Activated CD4-positive, CD25-positive, alpha-beta regulatory T cell (primary cell): ENCODE measurements at places on chromosomes 2 and 18.

DNA sequence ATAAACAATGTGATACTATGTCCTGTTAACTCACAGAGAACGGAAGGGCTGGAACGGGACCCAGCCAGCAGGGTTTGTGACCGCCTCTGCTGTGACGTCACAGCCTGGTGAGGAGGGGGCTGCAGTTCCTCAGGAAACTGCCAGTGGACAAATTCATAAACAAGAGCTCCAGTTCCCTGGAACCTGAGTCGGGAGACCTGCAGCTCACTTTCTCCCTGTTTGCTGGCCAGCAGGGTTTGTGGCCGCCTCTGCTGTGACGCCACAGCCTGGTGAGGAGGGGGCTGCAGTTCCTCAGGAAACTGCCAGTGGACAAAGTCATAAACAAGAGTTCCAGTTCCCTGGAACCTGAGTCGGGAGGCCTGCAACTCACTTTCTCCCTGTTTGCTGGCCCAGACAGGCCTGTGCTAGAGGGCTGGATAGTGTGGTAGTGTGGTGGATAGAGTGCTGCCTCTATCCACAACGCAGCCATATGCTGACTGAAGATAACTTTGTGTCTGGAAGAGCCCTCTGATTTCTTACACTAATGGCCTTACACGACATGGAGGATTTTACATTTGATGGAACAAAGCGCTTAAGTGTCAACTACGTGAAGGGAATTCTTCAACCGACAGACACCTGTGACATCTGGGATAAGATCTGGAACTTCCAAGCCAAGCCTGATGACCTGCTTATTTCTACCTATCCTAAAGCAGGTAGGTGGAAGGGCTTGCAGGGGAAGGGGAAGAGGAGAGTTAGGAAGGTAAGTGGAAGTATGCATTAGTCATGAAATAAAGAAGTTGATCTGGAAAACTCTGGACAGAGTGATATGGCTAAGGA, at the start of gene SULT1C4:
Gene SULT1C4 (plus strand): TSS at position 140 of the 816 bp plus-strand sequence. CDS start 384 bp downstream, at position 524.
- no peak for DNase-seq

- DNase-seq: no peak
These were observed 11.8 kb downstream of the TSHZ1 start for GRCh38 chr18:75222407-75222806.

- DNase-seq: no peak
These were observed 44.1 kb upstream of the CYRIA start for GRCh38 chr2:16709769-16710168.

DNA sequence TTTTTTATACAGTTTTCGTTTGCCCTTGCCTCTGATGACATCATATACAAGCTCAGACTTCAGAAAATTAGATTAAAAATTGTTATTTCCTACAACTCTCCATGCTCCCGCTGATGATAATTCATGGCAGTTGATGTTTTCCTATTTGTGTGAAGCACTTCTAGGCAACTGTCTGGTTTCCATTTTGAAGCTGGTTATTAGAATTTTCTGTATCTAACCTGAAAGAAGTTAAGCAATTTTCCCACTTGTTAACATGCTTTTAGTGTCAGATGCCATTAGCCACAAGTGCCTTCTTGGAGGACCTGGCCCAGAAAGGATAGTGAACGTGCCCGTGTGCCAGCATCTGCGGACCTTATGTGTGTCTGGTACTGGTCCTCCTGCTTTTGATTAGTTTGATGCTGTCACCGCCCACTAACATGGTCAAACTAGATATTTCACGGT, 347.6 kb upstream of the RAB12 start:
- DNase-seq: no peak

DNA sequence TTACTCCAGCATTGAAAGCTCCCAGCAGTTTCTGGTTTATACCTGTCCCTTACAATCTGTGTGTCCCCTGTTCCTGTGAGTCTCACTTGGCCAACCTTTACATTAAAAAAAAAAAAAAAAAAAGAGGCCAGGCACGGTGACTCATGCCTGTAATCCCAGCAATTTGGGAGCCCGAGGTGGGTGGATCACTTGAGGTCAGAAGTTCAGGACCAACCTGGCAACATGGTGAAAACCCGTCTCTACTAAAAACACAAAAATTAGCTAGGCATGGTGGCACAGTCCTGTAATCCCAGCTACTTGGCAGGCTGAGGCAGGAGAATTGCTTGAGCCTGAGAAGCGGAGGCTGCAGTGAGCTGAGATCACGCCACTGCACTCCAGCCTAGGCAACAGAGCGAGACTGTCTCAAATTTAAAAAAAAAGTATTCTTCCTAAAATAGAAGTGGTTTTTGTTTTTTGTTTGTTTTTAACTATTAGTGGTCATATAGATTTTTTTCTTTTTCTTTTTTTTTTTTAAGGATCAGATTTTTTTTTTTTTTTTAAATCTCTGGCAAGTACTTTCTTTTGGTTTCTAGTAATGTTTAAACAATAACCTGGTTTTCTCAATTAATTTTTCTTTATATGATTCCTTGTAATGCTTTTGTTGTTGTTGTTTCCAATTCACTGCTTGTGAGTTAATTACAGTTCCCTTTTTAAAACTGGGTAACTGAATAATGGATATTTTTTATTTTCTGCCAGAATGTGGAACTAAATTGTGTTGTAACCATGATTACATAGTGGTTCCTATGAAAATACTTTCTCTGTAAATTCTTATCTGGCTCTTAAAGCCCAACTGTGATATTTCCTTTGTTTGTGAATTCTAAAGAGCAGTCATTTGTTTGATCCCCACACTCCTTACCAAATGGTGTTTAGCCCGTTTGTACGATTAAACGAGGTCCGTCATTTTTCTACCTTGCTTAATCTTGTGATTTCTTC, 116.8 kb downstream of the CTAGE1 start:
- DNase-seq: no peak

GRCh38 chr18:23867006-23867405, 147.5 kb upstream of the TTC39C start:
- no peak for DNase-seq

DNA sequence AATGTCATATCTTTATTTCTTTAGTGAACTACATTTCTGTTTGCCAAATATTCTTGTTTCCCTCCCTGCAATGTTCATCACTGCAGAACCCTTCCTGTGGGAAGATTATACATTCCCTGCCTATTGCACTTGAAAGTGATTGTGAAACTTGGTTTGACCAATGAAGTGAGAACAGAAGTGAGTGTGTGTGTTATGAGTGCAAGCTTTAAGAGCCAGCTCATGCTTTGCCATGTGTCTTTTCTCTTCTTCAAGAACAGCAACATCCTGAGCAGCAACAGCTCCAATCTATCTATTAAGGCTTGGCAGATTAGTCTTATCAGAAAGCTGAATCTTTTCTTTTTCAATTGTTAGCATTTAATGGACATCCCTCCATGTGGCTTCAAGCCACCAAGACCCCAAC, 42.0 kb upstream of the UBE2E3 start:
- DNase-seq: no peak

GRCh38 chr18:44945888-44946401, 265.3 kb downstream of the SETBP1 start:
- DNase-seq: no peak

DNA sequence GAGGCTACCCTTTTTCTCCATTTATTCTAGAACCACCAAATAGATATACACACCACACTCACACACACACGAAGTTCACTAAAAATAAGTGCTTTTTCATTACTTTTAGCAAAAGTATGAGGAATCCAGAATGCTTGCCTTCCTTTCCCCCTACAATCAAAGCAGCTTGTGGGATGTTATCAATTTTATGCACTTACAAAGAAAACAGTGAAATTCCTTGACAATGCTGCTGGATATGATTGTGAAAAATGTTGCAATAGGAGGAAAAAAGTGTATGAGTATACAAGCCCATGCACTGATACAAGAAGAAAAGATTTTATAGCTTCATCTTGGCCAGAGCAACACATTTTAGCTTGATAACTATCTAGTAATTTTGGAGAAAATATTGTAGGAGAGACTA, 269.2 kb downstream of the XIRP2 start:
- DNase-seq: no peak

GRCh38 chr18:64099244-64099643, 49.6 kb downstream of the LINC00305 start:
- no peak for DNase-seq

- DNase-seq: no peak
These were observed 59.8 kb downstream of the TSN start for GRCh38 chr2:121815216-121815615.

GRCh38 chr2:3244486-3244885, 133.1 kb downstream of the EIPR1 start:
- DNase-seq: no peak

- no peak for DNase-seq
These were observed 62.3 kb upstream of the MGAT4A start for GRCh38 chr2:98793275-98793674.

DNA sequence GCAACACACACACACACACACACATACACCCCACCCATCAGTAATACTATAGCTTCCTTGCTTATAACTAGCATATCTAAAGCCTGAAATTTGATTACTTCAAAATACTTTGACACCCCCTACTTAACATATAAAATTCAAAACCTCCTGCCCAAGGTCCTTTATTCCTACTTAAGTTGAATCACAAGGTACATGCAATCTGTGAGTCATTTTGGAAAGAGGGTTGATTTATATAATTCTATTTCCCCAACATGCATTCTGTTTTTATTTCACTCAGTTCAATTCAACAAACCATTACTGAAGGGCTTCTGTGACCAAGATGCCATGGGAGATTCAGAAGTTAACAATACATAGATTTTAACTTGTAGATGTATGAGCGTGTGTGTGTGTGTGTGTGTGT, 420.7 kb downstream of the METTL4 start:
- DNase-seq: no peak

- no peak for DNase-seq
These were observed 369.2 kb downstream of the GALNT13 start for GRCh38 chr2:154240921-154241379.

DNA sequence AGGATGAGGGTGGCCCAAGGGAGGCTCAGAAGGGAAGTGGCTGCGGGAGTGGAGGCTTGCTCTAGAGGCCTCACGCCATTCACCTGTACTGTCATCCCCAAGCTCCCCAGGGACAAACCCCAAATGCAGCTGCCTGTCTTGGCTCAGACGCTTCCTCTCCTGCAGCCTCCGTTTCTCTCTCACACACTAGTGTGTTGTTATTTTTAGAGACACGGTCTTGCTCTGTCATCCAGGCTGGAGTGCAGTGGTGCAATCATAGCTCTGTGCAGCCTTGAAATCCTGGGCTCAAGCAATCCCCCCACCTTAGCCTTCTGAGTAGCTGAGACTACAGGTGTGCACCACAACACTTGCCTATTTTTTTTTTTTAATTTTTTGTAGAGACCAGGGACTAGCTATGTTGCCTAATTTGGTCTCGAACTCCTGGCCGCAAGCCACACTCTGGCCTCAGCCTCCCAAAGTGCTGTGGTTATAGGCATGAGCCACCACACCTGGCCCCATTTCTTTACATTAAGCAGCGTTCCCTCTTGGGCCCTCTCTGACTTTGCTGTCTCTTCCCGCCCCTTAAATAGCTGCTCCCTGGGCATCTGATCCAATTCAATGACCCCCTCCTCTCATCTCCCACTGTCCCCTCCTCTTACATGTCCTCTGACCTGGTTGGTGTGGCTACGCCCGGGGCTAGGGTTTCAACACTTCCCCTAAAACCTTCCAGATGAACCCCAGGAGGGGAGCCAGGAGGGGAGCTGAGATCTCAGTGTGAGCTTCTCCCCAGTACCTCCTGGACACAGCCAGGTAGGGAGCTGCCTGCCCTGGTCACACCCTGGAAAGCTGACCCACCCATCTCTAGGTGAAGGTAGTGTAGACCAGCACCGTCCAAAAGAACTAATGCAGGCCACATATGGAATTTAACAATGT, 24.0 kb upstream of the LOXHD1 start:
- DNase-seq: no peak

DNA sequence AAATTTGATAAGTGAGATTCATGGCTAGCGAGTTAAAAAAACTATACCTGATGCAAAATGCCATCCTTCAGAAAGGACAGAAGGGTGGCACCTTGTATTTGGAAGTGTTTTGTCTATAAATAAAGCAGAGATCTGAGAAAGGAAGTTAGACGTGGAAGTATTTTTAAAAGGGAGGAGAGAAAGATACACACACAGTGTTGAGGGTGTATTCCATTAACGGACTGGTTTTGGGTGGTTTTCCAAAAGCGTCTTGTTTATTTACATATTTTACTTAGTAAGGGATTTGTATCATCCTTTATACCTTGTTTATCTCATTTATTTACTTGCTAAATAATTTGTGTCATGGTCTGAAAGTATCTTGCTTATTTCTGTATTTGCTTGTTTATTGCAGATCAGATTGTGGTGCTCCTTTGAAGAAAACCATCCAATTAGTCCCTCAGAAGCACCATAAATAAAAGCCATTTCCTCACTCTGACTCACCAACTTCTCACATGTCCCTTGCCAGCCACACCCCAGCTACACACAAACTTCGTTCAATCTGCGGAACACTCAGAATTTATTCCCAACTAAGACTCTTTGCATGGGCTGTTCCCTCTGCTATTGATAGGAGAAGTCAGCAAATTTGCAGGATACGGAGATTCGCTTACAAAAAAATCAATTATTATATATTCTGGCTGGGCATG, 90.8 kb downstream of the FAM124B start:
- DNase-seq: no peak

DNA sequence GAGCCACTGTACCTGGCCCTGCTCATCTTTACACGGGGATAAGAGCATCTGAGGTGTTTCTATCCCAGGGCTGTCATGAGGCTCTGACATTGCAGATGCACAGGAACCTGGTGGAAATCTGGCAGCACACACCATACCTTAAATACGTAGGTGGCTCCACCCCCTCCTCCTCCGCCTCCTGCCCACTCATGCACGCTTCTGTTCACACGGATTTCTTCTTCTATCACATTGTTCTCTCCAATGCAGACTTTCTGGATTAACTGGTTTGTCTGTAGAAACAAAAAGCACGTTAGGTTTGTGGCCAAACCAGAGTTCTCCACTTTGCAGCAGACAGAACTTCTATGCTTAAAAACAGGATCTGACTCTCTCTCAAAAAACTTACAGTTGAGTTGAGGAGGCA, 118.2 kb downstream of the CLIP4 start:
- DNase-seq: no peak

- DNase-seq: no peak
These were observed 156.1 kb upstream of the VRK2 start for GRCh38 chr2:57890464-57890863.

DNA sequence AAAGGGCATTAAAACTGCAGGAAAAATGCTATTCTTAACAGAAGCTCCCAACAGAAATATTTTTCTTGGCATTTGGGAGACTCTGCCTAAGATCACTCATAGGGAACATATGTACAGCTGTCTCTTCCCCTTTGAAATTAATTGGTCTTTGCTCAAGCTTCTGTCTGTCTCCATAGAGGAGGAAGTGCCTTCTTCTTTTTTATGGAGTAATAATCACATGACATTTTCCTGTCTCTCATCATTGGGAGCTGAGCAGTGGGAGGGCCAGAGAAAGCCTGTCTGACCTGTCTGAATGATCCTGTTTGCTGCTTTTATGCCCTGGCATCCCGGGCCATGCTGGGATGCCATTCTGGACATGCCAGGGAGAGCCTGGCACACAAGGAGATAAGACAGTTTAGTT, 145.6 kb downstream of the AQP4 start:
- no peak for DNase-seq

GRCh38 chr18:63071701-63072141, 247.8 kb downstream of the BCL2 start:
- no peak for DNase-seq

GRCh38 chr2:207926133-207926988, 99.0 kb downstream of the PLEKHM3 start:
- DNase-seq: no peak
